ENCODE measurements at places on chromosomes 13 and 19. TPM values are rescaled to one million over a fixed set of nuclear protein-coding genes. Genes with fewer than 3 reads are reported as not detected.

DNA sequence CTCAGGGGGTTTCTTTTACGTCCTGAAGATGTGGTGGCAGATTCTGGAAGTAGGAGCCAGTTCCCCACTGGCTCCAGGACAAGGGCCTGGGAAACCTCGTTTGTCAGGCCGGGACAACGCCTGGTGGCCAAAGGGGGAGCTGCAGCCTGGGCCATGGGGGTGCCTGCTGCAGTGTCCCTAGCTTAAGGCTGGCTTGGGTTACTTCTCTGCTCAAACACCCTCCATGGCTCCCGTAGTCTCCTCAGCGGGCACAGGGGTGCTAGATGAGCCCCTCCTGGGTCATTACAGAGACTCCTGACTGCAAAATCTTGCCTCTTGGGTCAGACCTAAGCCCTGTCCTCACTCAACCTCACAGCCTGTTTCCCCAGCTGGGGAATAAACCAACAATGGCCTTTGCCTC lies 14.7 kb downstream of the CILP2 start:
- no peak overlapping the region for H3K4me3 ChIP-seq
- no peaks in the 10 kb centered on the region for H3K36me3 ChIP-seq
- no peak for DNase-seq
- peaks cover 2% of the 10 kb centered on the region for H3K4me1 ChIP-seq

GRCh38 chr13:33723365-33723764 lies 94.6 kb upstream of the RFC3 start:
- DNase-seq = no peak
- H3K36me3 ChIP-seq = no peaks in the 10 kb centered on the region
- H3K27ac ChIP-seq = no peak overlapping the region
- H3K4me1 ChIP-seq = peaks cover 10% of the 10 kb centered on the region
- H3K27me3 ChIP-seq = peaks cover 24% of the 10 kb centered on the region

DNA sequence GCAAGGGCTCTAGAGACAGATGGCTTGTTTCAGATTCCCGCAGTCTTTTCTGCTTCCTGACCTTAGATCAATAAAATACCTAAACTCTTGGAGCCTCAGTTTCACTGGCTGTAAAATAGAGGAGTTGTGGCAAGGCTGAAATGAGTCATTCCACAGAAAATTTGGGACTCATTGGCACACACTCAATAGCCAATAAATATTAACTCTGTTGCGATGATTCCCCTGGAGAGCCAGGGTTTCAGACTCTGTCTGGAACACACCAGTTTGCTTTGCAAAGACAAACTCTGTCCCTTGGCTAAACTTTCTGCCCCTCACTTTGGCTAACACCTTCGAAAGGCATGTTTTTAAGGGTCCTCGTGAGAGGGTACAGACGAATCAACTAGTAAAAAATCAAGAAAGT lies 18.1 kb upstream of the UBE2L5 start:
- H3K27ac ChIP-seq = no peak overlapping the region
- no peak overlapping the region for H3K4me3 ChIP-seq
- no peaks in the 10 kb centered on the region for H3K27me3 ChIP-seq
- DNase-seq = no peak
- H3K4me1 ChIP-seq = peaks cover 10% of the 10 kb centered on the region

GRCh38 chr19:15584541-15585115 lies 30.4 kb upstream of the CYP4F8 start:
- no peak overlapping the region for H3K4me3 ChIP-seq
- peaks cover 5% of the 10 kb centered on the region for H3K4me1 ChIP-seq
- H3K27ac ChIP-seq = no peak overlapping the region
- DNase-seq = peak; percentile 80
- peaks cover 12% of the 10 kb centered on the region for H3K27me3 ChIP-seq

GRCh38 chr13:100100115-100100879 lies 11.4 kb downstream of the PCCA start:
- H3K4me1 ChIP-seq = peaks cover 3% of the 10 kb centered on the region
- no peak overlapping the region for H3K27ac ChIP-seq
- H3K36me3 ChIP-seq = no peaks in the 10 kb centered on the region
- DNase-seq = no peak
- H3K4me3 ChIP-seq = no peak overlapping the region
- H3K27me3 ChIP-seq = no peaks in the 10 kb centered on the region

- DNase-seq = peak; percentile 37
- H3K4me1 ChIP-seq = peaks cover 40% of the 10 kb centered on the region
- H3K27me3 ChIP-seq = no peaks in the 10 kb centered on the region
- H3K36me3 ChIP-seq = no peaks in the 10 kb centered on the region
- no peak overlapping the region for H3K4me3 ChIP-seq
- peak overlapping the region; percentile 55 for H3K27ac ChIP-seq
Measured at GRCh38 chr19:12482509-12482886, 2.1 kb downstream of the ZNF709 start.

DNA sequence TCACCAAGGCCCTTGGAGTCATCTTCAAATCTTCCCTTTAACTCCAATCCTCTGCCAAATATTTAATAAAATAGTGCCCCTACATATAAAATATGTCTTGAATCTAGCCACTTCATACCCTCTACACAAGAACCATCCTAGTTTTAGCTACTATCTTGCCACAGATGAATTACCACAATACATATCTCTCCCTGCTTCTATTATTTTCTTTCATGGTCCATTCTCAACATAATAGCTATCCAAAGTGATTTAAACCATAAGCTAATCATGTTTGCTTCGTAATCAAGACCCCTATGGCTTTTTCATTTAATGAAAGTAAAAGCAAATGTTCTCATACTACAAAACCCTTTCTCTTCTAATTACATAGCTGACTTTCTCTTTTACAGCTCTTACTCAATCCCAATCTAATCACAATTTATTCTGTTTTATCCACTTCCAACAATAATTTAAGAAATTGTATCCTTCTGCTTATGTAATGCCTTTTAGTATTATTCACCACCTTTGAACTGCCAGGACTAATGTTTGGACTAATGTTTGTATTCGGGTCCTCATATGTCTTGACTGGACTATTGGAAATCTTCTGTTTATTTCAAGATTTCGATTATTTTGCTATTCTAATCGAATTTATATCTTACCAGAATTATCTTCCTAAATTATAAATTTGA lies 412.0 kb downstream of the SLITRK1 start:
- DNase-seq = no peak
- no peaks in the 10 kb centered on the region for H3K4me1 ChIP-seq
- H3K4me3 ChIP-seq = no peak overlapping the region
- H3K27ac ChIP-seq = no peak overlapping the region
- H3K27me3 ChIP-seq = no peaks in the 10 kb centered on the region

The KANK3 gene
- 0.27 TPM for total RNA-seq

The DOHH gene
- 8.4 TPM for total RNA-seq

The B3GNT3 gene
- not detected for total RNA-seq

All from B cell (primary cell).